ENCODE measurements at places on chromosomes 11 and 22.

GRCh38 chr22:25786165-25786564 is 44.2 kb downstream of the MYO18B start:
- DNase-seq = no peak

- no peak for DNase-seq
Measured at GRCh38 chr11:3614742-3615171, 27.0 kb downstream of the ART5 start.

GRCh38 chr22:17794726-17795542 is 20.7 kb upstream of the BID start:
- no peak for DNase-seq

DNA sequence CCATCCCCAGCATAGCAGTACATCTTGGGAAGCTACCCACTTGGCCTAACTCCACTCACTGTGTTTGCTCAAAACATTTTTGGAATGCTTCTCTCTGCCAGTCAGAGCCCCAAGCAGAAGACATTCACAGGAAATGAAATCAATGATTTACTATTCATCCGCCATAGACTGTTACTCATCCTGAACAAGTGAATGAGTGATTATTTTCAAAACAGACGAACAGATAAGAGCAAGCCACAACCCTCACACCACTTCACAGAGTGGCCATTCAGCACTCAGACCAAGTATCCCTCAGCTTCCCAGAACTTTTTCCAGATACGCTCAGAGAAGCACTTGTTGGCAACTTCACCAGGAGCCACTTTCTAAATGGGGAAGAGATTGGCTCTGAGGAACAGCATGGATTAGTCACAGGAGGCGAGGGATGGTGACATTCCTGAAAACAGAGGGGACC is 13.0 kb upstream of the UBASH3B start:
- DNase-seq = no peak

DNA sequence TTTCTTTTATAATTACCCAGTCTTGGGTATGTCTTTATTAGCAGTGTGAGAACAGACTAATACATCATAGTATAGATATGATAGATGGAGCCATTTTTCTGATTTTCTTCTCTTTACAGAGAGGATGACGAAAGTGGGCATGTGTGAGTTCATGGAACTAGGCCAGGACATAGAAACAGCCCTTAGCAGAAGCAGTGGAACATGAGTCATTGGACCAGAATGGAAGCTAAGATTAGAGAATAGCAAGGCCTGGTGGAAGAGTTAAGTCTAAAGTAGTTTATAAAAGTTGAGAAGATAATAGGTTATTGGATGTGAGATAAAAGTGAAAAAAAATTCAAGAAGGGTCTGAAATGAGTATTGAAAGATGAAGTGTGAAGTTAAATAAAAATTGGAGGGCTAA is 97.0 kb upstream of the MPPED2 start:
- no peak for DNase-seq

- DNase-seq = no peak
Measured at GRCh38 chr11:128086794-128087193, 500.6 kb downstream of the ETS1 start.

- peak; percentile 72 for DNase-seq
Measured at GRCh38 chr11:65911682-65912568, 6.9 kb downstream of the C11orf68 start.

- peak; percentile 9 for DNase-seq
Measured at GRCh38 chr11:94933223-94934130, 39.9 kb downstream of the CWC15 start.

- DNase-seq = peak; percentile 71
Measured at GRCh38 chr11:46237248-46238077, 40.0 kb upstream of the CREB3L1 start.

- DNase-seq = no peak
Measured at GRCh38 chr11:66725647-66726046, 3.4 kb downstream of the SPTBN2 start.

DNA sequence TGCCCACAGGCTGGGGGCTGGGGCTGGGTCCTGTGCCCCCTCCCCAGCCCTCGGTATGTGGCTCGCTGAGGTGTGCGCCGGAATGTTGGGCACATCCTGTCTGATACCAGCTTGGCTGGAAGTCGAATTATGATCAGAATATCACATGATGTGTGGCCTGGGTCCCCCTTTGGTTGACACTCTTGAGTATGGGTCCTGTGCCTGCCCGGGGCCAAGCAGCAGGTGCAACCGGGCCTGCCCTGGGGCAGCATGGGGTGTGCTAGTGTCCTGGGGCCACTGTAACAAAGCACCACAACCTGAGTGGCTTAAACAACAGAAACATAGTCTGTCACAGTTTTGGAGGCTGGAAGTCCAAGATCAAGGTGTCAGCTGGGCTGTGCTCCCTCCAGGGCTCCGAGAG is 52.7 kb downstream of the PARVB start:
- no peak for DNase-seq

GRCh38 chr11:38013157-38013556 is 1415.1 kb upstream of the RAG2 start:
- DNase-seq = no peak

- DNase-seq = peak; percentile 77
Measured at GRCh38 chr22:19149047-19149883, 827 bp downstream of the GSC2 start.

DNA sequence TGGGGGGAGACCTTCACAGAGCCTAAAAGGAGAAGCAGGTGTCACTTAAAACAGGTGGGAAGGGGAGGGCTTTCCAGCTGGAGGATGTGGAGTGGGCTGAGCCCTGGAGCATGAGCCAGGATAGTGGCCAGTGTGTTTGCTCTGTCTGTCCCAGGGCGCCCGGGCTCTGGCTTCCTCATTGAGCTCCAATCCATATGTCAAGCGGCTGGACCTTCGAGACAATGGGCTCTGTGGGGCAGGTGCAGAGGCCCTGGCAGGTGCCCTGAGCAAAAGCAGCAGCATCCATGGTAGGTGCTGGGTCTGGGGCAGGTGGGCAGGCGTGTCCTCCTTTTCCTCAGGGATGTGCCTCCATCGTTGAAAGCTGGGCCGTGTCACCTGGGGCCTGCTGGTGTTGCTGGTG is 2.0 kb downstream of the LRRC74B start:
- peak; percentile 87 for DNase-seq

- DNase-seq = no peak
Measured at GRCh38 chr11:42175203-42175602, 715.8 kb upstream of the LRRC4C start.

DNA sequence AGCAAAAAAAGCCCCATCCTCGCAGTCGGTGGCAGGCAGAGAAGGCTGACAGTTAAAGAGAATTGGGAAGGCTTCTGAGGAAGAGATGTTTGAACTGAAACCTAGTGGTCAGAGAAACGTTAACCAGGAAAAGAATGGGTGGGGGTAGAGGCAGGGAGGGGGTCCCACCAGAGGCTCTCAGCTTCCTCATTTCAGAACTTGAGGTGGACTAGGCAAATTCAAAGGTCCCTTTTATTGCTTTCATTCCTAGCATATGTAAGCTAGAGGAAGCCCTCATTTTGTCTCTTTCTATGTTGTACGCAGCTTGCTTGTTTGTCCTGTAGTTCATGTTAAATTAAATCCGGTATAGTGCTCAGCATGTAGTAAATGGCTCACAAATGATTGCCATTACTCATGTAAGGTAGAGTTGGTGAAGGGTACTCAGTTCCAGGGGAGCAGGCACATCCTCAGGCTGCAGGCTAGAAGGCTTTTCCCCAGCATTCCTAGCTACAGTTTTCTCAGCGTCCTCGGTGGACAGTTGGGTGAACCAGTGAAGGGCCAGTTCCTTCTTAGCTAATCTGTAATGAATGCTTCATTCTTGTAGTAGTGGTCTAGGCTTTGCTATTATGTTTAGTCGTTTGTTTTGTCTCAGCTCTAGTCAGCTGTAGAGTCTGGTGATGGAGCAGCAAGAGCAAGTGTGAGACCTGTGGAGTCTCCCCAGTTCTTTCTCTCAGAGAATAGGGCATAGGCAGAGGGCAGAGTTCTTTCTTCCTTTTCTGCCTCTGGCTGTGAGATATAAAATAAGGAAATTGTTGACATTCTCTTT is 58.6 kb downstream of the UVRAG start:
- DNase-seq = peak; percentile 30

- peak; percentile 86 for DNase-seq
Measured at GRCh38 chr22:37905534-37906363, at the start of gene MICALL1. Gene MICALL1 (plus strand): TSS chr22:37906297. CDS start chr22:37906423, 126 bp downstream.

DNA sequence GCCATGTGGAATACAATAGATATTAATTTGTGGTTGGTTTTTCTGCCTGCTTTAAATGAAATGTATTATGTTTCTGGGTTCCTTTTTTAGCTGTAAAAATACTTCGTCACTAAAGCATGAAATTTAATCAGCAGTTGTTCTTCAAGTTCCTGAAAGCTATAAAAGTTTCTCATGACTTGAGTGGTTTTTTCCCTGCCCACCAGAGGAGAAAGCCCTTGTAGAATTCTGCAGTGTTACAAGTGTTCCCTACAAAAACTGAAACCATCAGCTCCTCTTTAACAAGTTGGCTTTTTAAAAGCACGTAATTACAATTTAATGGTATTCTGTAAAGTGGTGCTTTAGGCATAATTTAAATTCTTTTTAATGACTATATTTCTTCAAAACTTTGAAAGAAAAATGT is 56.2 kb downstream of the PANX1 start:
- DNase-seq = no peak

DNA sequence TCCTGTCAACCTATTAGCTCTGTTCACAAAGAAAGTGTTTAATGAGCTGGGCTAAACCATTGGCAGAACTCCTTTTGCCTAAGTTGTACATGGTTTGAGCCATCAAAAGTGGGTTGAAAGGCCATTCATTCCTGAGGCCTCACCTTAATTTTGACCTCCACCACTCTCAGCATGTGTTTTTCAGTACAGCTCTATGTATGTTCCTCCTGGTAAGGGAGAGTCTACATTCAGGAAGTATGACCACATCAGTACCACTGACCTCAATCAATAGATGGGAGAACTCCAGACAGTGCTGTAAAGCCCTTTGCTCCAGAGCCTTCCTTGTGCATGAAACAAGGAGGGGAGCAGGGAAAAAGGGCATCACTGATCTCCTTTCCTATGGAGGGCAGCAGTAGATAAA is 87.8 kb upstream of the CARD18 start:
- no peak for DNase-seq

DNA sequence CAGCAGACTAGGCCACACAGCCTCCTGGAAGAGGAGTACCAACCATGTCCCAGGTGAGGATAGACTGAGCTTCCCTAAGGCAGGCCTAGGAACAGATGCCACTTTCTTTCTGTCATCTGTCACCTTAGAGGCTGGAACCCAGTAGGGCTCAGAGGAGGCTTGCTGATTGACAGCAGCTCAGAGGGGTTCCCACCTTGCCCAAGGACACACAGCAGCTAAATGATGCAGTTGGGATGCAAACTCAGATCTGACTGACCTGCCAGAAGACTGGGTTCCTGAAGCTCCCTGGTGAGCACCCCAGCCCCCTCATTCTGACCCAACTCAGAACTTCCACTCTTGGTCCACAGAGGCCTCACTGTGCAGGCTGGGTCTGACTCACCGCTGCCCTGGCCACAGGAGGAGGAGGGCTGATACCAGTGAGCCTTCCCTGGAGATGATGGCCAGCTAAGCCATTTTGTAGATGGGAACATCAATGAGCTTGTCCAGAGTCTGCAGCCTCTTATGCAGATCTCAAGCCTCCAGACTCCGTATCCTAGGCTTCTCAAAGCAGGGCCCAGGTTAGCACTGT is 14.0 kb downstream of the CAPN5 start:
- DNase-seq = no peak

DNA sequence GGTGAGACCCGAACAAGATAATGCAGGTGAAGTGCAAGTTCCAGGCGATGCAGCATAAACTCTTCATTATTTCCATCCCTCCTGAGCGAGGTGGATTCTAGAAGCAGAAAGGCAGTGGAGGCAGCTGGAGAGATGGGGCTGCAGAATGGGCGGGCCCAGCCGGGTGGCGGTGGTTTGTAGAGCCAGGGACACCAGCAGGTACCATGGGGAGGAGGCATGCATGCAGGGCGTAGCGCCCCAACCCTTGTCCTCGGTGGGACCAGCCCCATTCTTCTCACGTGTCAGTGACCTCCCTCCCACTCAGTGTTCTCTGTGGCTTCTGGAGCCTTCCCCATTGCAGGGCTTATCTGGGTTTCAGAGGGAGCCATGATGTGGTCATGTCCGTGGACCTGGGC is 38.0 kb downstream of the MPPED1 start:
- no peak for DNase-seq
